ENCODE measurements at places on chromosomes 4 and X.
A peak's percentile ranks its signal among the peaks of the same experiment; 100 is the strongest.

- no peak for DNase-seq
Measured at GRCh38 chrX:94401426-94401825, 727.4 kb downstream of the FAM133A start.

GRCh38 chrX:50594788-50595187 lies 124.2 kb upstream of the DGKK start:
- no peak for DNase-seq

GRCh38 chr4:86595426-86595805 lies 1.3 kb downstream of the PTPN13 start:
- DNase-seq, result no peak

GRCh38 chrX:9416562-9417348 lies 48.1 kb upstream of the TBL1X start:
- DNase-seq, result no peak

DNA sequence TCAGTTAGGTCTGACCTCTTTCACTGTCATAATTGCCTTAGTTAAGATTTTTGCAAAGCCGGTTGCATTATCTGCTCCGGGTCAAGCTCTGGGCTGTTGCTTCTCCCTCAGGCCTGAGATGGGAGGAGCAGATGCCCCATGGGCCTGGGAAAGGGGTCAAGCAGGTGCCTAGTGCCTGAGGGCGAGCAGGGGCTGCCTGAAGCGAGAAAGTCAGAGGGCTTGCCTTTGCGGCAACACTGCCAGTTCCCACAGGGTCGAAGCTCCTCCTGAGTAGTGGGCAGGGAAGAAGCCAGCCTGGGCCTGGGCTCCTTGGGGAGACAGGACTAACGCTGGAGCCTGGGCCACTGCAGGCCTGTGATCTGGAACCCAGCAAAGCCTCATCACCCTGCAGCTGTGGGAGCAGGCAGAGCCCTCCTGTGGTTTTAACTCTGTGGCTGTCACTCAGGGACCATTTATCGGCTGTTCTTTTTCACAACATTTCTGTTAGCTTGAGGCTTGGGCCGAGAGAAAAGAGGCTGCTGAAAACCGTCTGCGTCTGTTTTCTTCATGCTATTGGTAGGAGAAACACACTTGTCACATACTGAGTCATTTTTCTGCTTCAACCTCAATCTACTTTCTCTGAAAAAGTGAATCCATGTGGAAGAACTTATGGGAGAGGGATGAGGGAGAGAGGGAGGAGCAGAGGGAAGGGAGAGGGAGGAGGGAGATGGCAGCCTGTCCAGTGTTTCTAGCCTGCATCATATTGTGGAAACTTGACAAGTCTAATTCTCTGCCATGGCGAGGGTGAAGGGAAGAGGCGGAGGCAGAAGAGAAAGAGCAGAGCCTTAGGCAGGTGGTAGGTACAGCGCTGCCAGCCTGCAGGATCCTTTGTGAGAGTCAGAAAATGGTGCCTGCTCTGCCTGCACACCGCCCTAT lies 68.4 kb downstream of the RHOH start:
- peak; percentile 38 for DNase-seq

- no peak for DNase-seq
Measured at GRCh38 chr4:52685316-52685715, 26.2 kb upstream of the USP46 start.

DNA sequence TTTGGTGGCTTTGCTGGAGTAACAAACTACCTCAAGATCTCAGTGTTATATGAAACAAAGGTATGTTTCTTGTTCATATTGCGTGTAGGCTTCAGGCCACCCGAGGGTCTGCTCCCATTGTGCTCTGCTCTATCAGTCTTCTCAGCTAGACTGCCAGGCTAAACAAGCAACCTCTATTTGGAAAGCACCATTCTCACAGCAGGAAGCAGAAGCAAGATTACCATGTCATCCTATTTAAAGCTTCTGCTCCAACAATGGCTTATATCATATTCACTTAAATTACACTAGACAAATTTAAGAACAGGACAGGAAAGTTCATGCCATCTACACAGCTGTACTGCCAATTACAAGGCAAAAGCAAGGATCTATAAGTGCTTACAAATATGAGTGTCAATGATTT lies 385.8 kb downstream of the PPARGC1A start:
- no peak for DNase-seq

GRCh38 chr4:127959794-127960193 lies 5.2 kb downstream of the MFSD8 start:
- no peak for DNase-seq

GRCh38 chrX:47706575-47706974 lies 47.6 kb upstream of the UXT start:
- DNase-seq, result no peak

DNA sequence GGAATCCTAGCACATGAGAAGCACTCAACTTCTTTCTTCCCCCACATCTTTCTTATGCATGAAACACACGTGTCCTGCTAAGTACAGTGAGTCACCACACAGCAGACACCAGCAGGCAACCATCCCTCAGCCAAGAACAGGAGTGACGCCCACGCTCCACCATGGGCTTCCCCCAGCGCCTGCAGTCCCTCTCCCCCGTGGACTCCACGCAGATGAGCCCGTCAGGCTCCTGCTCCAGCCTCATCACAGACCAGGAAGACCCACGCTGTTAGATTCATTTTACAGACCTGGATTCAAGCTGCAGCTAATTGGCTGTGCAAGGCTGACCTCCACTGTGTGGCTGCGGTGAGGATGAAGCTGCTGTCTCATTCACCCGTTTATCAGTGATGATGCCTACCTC lies 16.7 kb downstream of the HMX1 start:
- DNase-seq, result no peak

DNA sequence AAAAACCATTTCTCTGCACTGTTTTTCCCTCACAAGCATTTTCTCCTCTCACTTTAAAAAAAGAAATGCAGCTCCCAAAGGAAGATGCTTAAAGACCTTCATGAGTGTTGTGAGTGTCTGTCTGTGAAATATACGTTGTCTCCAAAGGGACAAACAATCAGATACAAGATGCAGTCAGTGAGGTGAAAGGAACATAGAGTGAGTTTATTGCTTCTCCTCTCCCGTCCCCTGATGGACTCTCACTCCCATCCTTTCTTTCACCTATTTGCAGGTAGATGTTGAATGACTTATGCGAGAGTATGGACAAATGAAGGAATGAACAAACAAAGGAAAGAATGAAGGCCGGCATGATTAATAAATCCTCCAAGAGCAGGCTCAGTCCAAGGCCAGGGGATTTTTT lies 561.2 kb upstream of the DIPK2B start:
- no peak for DNase-seq

- no peak for DNase-seq
Measured at GRCh38 chr4:155599596-155599995, 67.1 kb upstream of the GUCY1A1 start.

DNA sequence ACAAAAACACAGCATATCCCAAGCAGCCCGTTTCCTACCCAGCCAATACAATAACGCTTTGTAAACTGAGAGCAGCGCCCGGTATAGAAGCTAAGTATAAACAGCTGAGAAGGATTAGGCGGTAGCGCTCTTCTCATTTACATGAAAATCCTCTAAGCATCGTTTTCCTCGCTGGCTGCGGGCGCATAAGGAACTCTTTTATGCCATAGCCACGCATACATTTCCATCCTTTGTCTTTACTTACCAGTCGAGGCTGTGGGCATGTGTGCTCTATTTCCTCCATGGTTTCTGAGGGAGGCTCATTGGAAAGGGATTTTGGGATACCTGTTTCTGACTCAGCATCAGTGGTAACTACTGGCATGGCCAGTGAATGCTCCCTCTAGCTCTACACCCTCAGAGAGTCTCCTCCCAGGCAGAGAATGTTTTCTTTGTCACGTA lies 383 bp downstream of the PCYT1B start:
- peak; percentile 4 for DNase-seq

DNA sequence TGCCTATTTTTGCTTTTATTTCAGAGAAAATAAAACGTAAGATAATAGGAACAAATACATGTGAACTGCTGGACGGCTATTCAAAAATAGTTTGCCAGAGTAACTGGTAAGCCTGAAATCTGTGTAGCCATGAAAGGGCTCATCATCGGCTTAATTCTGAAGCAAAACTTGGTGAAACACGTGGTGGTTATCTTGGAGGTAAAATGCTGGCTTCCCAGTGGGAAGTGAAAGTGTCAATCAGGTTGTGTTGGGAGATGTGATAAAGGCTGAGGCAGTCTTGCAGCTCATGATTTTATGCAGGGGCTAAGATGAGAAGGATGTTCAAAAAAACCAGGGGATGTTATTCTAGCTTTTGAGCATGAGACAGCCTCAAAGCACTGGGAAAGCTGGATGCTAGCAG lies 36.1 kb upstream of the TLR2 start:
- DNase-seq, result no peak

DNA sequence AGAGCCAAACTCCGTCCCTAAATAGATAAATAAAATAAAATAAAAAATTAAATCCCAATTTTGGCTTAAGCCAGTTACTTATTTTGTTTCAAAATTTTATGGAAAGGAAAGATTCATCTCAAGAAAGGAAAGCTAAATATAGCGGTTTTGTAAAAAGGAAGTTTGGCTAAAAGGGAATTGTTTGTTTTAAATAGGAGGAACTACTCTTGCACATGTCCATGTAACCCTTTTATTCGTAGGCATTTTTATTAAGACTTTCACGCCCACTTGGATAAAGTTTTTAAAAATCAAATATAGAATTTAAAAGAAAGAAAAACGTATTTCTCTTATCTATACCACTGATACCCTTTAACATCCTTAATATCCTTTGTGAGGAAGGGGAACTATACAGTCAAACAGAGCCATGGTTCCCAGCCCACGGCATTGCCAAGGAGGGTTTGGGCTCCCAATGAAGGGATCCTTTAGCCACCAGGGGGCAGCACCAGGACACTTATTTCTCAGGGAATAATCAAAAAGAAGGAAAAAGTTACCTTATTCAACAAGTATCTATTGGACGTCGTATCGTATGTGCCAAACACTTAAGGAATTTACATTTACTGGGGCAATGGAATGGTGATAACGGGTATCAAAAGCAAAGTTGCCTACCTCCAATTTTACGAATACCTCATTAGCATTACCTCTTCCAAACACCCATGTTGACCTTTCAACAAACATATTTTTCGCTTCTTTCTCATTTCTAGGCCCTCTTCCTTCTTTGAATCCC lies 27.7 kb downstream of the CDKN2AIP start:
- peak; percentile 69 for DNase-seq

GRCh38 chrX:101483705-101484104 lies 1.6 kb upstream of the ARMCX4 start:
- no peak for DNase-seq

GRCh38 chr4:304969-305680 lies at the start of gene ZNF732:
ZNF732 (minus strand) TSS chr4:305474; CDS start chr4:305310, 164 bp downstream.
- no peak for DNase-seq

DNA sequence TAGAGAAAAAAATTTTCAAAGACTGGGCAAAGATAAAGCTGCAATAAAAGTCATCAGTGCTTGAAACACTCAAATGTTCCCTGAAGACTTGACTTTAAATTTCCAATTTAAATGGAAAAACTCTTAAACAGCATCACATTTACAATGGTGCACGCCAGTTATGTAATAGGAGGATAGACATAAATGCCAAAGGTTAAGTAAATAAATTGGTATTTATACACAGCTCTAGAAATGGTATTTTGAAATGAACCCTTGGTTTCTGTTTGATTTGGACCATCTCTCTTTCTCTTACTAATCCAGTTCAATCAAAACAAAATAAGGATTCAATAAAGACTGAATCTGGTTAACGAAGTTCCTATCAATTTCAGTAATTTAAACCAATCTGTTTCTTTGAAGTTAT lies 272.6 kb downstream of the GPM6A start:
- no peak for DNase-seq

DNA sequence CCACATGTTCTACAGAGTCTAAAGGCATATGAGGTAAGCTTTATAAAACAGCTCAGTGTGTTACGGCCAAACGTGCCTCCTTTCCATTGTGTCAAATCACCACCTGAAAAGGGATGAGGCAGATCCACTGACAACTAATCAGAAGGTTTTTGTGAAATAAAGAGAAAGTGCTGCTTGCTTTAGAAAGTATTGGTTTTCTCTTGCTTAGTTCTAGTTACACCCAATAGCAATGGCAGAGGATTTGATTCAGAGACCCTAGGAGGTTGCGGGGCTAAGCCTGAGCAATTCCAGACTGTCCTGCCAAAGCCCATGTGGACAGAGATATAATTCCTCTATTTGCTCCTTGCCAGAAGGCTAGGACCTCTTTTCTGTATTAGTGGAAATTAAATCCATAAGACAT lies 125.5 kb downstream of the SPRY1 start:
- DNase-seq, result no peak

- no peak for DNase-seq
Measured at GRCh38 chr4:136900696-136901095, 631.6 kb downstream of the PCDH18 start.

DNA sequence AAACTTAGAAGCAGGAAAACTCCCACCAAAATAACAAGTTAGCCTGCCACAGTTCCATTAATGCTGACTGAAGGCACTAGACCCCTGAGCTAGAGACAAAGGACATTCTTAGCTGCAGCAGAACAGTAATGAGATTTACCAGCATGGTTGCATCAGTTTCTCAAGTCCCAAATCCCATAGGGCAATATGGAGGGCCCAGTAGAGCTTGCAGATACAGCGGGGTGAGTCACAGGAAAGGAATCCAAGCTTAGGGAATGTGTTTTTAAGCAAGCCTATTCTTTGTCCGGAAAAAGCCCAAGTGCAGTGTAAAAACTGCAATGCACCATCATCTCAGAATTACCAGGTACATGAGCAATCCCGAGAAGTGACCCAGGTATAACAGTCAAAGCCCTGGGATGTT lies 51.3 kb upstream of the EXOC1L start:
- DNase-seq, result no peak

DNA sequence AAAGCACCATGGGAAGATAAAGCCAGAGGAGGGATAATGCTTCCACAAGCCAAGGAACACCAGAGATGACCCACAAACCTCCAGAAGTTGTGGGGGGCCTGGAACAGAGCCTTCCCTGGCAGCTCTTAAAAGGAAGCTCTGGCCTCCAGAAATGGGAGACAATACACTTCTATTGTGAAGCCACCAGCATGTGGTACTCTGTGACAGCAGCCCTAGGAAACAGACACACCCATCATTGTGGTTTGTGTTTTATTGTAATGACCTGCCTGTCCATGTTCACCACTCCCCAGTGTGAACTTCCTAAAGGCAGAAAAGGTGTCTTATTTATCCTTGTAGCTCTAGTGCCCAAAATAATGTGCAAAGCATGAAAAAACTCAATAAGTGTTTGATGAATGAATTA lies 264.1 kb upstream of the GATB start:
- no peak for DNase-seq

- no peak for DNase-seq
Measured at GRCh38 chr4:1137063-1137776, 23.9 kb upstream of the RNF212 start.

Data from CD8-positive, alpha-beta memory T cell (primary cell).